NCI-H2171 (cell line): ENCODE measurements at places on chromosomes 4 and X.

DNA sequence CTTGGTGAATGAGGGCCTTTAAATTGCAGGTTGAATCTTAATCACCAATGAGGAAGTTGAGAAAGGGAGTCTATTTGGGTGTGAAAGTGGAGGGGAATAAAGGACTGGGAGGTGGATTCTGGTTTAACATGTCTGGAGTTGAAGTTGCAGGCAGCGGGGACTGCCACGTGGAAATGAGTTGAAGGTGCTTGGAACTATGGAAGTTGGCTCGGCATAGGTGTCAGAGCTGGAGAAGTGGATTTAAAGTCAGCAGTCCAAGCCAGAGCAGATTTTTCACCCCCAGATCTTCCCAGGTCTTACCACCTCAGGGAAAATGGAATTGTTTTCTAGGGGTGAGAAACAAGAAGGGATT lies 44.9 kb downstream of the TIGD4 start:
- no peak for DNase-seq

DNA sequence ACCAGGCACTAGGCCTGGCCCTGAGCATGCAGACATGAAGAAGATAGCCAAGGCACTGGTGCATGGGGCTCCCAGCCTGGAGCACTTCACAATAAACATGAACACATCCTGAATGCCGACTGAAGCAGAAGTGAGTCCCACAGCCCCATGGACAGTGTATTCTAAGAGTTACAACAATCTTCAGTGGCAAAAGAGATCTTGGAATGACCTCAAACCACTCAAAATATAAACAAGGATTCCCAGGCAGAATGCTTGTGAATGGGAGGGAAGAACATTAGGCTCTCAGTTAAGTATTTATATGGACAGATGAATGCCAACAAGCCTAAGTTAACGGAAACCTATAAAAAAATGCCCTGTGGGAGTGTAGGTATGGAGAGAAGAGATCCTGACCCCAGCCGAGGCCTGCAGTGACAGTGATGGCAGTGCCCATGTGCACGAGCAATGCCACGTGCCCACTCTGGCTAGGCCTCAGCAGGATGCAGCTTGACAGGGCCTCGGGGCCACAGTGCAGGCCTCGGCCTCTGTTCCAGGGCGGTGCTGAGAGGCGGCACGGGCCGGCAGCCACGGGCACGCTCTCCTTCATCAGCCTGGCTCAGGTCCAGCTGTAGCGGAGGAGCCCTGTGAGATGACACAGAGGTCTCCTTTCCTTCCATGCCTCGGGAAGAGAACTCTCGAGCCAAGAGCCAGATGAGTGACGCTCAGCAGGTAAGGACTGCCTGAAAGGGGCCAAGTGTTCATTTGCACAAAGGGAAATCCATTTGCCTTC lies 49.2 kb downstream of the IRF2 start:
- DNase-seq = no peak

GRCh38 chr4:159296061-159296460 lies 193.2 kb downstream of the RAPGEF2 start:
- DNase-seq = no peak

- DNase-seq = no peak
Measured at GRCh38 chr4:2798399-2799223, 5.7 kb downstream of the SH3BP2 start.

DNA sequence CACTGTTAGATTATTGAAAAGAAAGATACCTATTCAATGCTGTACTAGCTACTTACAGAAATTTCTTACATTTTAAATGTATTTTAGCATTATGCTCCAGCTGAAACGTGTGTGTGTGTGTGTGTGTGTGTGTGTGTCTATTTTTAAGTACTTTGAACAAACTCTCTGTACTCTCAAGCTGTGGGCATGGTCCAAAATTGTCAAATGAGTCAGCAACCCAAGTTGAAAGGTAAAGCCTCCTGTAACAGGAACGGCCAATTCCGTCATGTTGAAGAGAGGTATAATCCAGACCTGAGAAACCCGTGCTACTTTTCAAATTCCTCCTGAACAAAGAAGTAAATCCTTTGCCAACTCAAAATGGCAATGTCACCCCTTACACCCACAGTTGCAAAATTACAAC lies 20.5 kb downstream of the MAOB start:
- no peak for DNase-seq
